ENCODE measurements at places on chromosomes 7 and 10.

- no peak for DNase-seq
These were observed 415.4 kb upstream of the LRRN3 start for GRCh38 chr7:110675383-110676103.

- DNase-seq, result no peak
These were observed 133.3 kb upstream of the HGF start for GRCh38 chr7:81903115-81903514.

DNA sequence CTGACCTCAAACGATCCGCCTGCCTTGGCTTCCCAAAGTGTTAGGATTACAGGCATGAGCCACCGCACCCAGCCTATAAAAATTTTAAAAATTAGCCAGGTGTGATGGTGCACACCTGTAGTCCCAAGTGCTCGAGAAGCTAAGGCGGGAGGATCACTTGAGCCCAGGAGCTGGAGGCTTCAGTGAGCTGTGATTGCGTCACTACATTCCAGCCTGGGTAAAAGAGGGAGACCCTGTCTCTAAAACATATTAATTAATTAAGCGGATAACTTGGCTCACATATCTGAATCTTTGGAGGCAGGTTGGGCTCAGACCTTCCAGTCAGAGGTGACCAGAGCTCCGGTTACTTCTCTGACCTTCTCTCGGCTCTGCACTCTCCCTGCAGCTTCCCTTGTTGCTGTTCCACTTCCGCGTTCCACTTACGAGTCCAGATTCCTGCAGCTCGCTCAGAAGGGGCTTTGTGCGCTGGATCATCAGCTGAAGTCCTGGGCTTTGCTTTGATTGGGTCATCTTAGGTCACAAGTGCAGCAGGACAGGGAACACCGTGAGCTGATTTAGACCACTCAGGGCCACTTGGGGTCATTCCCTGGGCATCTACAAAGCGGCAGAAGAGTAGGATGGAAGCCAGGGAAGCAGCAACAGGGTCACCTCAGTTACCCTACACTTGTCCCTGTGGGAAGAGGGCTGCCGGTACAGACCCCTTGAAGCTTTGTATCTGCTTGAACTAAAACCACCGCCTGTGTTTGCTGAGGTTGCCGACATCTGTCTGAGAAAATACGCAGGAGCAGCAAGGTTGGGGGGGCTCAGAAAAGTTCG is 2.0 kb upstream of the ARPC1B start:
- DNase-seq, result no peak

DNA sequence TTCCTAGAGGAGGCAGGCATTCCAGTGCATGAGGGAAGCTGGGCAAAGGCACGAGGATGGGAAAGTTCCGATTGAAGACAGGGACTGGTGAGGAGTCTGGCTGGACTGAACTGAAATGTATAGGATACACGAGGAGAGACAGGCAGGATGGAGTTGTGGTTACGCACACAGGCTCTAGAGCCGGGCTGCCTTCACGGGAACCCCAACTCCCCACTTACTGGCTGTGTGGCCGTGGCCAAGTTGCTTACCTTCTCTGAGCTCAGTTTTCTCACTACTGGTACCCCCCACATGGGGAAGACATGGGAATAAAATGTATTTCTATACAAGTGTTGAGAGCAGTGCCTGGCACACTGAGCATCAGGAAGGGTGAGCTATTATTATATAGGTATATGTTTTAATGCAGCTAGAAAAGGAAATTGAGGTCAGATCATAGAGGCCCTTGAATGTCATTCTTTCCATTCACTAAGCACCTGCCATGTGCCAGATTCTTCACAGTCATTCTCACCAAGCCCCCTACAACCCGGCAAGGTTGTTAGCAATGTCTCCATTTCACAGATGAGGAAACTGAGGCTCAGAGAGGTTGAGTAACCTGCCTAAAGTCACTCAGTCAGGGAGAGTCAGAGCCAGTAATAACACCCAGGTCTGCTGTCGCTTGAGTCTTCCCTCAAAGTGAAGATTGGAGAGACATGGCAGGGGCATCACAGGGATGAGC is 9.7 kb downstream of the CHST3 start:
- no peak for DNase-seq

- DNase-seq, result no peak
These were observed 310.6 kb downstream of the PARD3 start for GRCh38 chr10:34504534-34504933.

DNA sequence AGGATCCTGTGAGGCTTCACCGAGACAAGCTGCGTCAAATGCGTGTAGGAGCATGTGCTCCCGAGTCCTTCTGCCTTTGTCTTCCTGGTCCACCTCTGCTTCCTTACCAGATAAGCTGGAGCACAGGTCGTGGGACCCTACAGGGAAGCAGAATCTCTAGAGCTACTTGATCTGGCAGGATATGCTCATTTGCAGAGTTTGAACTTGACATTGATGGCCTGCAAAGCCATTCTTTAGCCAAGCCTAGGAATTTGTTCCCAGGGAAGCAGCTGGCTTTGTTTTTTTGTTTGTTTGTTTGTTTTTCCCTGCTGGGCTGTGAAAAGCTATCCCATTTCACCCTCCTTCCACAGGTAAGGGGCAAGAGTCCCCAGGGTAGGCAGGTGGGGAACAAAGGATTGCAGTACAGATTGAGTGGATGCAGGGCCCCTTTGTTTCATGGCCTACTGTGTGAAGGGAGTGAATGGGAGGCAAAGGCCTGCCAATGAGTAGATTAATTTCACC is 200.0 kb upstream of the BMPER start:
- DNase-seq, result no peak

- DNase-seq, result no peak
These were observed 7.1 kb downstream of the ZSCAN25 start for GRCh38 chr7:99623702-99624447.

DNA sequence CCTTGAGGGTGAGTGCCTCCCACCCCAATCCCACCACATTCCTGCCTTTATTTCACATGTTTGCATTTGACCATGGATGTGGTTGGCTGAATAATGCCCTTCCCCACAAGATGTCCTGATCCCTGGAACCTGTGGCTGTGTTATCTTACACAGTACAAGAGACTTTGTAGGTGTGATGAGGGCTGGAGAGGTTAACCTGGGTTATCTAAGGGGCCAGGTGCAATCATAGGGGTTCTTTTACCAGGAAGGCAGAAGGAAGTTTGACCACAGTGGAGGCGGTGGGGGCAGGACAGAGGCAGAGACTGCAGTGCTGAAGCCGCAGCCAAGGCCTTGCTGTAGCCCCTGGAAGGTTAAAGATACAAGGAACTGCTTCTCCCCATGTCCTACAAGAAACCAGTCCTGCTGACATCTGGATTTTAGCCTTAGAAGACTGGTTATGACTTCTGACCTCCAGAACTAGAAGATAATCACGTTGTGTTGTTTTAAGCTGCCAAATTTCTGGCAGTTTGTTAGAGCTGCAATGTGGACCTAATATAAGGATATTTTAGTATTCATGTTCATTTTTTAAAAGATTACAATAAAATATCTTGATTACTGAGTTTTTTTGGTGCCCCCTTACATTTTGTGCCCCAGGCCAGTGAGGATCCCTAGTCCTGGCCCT is 136.6 kb downstream of the ARHGAP22 start:
- DNase-seq, result no peak

DNA sequence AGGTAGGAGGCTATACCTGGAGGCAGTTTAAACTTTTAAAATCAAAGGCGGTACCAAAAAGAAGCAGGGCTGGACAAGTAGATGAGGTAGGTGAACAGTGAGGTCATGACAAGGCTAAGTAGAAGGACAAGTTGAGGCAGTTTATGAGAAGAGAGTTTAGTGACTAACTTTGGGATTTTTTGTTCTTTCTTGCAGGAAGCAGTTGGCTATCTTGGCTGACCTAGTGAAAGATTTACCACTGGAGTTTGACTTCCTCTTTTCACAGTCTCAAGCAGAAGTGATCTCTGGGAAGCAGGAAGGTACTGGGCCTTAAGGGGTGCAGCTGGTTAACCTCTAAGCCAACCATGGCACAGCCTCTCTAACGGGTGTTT is 26.3 kb downstream of the ENTPD7 start:
- DNase-seq, result no peak

- DNase-seq, result no peak
These were observed 603.2 kb downstream of the LRMDA start for GRCh38 chr10:76034353-76035205.

DNA sequence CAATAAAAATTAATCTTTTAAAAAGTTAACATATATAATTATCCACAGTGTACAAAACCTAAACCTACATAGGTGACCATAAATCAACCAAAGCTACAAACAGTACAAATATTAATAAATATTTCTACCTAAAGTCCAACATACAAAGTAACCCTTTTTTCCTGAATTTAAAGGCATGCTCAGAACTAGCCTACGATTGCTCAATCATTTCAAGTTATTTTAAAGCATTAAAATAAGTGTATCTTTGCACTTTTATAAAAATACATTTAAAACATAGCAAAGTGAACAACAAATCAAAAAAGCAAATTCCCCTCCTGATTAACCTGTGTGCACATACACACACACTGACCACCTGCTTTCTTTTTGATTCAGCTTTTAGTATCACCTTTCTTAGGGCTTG is 202.2 kb downstream of the PARD3 start:
- no peak for DNase-seq

DNA sequence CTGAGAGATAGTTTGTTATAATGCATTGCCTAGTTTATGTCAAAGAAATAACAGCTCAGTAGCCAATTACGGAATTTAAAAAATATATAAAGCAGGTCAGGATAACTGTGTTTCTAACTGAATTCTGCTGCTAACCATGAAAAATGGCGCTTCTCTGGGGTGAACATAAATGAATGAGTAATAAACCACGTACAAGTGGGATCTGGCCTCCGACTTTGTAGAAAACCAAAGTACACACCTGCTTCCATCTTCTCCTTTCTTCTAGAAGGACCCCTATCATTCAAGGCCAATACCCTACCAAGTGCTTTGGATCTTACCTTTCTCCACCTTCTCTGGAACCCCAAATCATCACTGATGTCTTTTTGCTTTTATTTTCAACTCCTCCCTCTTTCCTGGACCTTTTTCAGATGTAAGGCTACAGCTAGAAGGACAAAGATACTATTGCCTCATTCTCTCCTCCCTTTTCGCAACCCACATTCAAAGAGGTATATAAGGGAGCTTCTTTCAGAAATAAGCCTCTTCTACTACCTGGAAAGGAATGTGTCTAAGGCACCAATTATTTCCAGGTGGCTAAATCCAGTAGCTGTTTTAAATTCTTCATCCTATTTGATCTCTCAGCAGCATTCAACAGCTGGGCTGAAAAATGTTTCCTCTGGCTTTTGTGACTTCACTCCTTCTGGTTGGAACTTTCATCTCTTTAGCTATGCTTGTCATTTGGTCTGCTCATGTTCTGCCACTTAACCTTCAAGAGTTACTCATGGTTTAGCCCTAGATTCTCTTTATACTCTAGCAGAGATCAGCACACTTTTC is 37.7 kb downstream of the NAMPT start:
- DNase-seq, result no peak

GRCh38 chr10:126054191-126054590 is 157.8 kb downstream of the FANK1 start:
- no peak for DNase-seq

DNA sequence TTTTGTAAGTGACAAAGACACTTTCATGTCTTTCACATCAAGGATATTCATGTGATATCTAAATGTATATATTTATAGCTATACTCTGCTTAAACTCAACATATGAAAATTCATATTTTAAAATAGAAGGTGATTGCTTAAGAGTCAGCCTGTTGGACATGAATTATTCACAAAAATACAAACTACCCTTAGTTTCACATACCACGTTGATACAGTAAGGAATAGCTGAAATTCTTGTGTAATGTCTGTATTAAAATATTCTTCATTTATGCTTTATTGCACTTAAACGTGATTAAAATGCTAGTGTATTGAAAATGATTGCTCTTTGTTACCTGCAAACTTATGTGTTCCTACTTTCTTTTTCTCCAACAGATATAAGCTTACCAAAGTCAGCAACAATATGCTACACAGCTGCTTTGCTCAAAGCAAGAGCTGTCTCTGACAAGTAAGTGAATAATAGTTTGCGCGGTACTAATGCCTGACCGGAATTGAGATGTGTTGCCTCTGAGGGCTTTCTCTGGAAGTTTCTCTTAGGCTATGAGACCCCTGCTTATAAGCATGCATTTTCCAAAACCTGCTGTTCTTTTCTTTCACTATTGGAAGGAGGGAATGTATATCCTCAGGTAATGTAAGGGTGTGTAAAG is 133.8 kb downstream of the WNT2 start:
- no peak for DNase-seq

- DNase-seq, result no peak
These were observed 57.3 kb upstream of the CAMK2B start for GRCh38 chr7:44382459-44383265.

DNA sequence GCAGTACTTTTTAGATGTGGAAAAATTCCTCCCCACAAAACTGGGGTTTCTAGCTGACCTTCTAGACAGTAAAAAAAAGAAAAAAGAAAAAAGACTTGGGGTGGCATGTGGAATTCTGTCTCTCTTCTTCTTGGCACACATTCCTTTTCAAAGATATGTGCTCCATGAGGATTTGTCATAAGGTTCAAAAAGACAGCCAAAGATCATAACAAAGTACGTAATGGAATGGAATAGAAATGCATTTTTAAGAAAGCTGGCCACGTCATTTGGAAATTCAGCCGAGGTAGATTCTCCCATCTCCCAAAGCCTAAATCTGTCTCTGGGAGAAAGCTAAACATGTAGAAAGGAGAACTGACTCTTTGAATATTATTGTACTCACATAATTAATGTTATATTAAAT is 381.3 kb upstream of the NFE2L3 start:
- no peak for DNase-seq

- no peak for DNase-seq
These were observed 76.7 kb upstream of the SFMBT2 start for GRCh38 chr10:7487528-7487927.

GRCh38 chr10:101310529-101311184 is 43.3 kb upstream of the BTRC start:
- DNase-seq, result no peak

- DNase-seq, result no peak
These were observed 226.1 kb downstream of the PTEN start for GRCh38 chr10:88089498-88089897.

GRCh38 chr7:914521-915194 is 38.3 kb downstream of the GET4 start:
- DNase-seq, result no peak

DNA sequence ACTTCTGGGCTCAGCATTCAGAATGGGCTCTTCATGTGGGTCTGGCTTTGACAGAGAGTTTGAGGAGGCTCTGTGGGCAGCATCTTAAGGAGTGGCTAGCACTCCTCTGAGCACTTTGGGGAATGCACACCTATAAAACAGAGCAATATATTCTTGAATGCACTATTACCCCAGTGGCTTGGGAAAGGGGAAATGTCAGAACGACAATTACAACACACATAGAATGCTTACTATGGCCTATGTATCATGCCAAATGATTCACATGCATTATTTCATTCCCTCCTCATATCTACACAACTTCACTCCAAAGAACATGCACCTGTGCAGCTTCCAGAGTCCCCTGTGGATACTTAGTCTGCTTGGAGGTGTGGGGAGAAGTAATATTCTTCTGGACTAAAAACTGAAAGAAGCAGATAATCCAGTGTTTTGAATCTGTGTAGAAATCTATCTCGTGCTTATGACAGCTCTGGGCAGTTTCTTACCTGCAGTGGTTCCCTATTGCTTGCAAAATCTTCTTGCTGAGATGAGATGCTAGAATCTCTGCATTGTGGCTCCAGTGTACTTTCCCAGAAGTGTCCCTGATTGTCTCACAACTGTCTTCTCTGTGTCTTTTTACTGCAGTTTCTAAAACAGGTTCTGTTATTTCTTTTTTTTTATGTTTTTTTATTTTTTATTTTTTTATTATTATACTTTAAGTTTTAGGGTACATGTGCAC is 5.5 kb upstream of the MGAM start:
- no peak for DNase-seq

All from NCI-H524 (cell line).